ENCODE measurements at places on chromosomes 1 and 21.

GRCh38 chr1:47487850-47488450 is 50.1 kb downstream of the FOXD2 start:
- DNase-seq, result no peak

DNA sequence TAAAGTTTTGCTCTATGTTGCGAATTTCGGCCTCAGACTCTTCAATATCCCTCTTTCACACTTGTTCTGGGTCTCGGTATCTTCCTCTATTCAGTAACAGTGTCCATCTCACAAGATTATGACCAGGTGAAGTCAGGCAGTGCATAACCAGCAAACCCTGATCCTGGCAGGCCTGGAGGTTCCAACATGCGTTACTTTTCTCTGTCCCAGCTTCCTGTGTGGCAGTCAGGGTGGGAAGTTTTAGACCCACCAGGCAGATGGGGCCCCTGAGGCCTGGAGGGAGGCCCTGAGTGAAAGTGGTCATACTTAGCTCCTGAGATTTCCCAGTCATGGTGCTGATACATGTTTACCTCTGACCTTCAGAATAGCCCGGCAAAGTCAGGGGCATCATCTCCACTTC is 5.1 kb downstream of the TMEM61 start:
- no peak for DNase-seq

DNA sequence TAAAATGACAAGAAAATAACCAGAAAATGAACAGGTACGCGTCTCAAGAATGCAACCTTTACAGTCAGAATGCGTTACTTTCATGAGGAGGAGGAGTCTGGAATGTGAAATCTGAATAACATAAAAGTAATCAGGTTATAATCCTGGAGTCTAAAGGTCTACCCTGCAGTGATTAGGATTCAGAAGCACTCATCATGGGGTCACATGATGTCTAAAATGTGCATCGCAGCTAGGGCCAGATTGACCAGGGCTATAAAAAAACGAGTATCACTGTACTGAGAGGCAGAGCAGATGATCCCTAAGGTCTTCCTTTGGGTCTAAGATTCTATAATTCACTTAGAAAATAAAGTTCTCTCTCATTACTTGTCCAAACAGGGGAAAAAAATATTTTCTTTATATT is 7.4 kb downstream of the EIF2D start:
- DNase-seq, result no peak

GRCh38 chr1:203663821-203664220 is 37.2 kb downstream of the ATP2B4 start:
- no peak for DNase-seq

- no peak for DNase-seq
These were observed 57.3 kb upstream of the BCAR3 start for GRCh38 chr1:93738926-93739325.

DNA sequence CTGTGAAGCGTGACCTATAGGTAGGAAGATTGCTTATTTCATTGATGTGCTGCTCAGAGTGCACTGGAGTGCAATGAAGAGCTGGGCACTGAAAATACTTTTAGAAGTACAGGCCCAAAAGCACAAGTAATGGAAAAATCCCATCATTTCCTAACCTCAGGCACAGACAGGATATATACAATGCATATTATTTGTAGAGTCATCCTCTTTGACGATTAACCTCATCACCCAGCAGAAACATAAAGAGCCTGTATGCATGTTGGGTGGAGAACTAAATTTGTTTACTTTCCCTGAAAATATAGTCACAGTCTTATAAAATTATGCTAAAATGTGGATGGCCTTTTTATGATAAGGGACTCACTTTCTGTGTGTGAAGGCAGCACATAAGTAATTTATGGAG is 98.1 kb downstream of the TNNI3K start:
- no peak for DNase-seq

DNA sequence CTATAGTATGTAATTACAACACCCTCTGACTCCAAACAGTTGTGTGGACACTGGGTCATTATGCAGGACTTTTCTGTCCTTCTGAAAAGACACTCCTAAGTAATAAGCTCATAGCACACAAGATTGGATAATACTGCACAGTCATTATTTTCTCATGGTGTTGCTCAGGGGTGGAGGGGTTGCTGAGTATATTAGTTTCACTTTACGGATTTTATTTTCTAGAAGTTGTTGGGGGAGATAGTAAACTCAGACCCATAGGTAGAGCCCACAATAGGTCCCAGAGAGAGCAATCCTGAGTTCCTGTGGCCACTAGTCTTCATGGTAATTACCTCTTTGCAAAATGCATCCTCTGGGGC is 53.4 kb downstream of the DUSP10 start:
- DNase-seq, result no peak

DNA sequence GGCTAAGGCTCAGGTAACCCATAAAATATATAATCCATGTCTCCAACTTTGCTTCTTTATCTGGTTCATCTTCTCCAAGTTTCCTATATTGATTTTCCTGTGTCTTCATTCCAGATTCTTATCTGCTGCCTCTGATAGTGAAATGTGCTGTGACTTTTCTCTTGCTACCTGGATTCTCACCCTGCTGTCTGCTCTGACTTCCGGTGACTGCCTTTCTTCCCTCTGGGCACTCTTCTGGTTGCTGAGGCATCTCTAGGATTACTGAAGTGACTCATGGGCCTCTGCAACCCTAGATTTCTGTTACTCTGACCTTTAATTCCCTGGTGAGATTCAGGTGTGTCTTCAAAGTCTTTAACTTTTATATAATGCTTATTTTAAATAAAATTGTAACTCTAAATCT is 46.9 kb downstream of the GIPC2 start:
- no peak for DNase-seq

GRCh38 chr1:87968197-87968955 is 639.7 kb downstream of the LMO4 start:
- no peak for DNase-seq

Measured in hepatic stellate cell (primary cell).